Suppressor macrophage treated with lipopolysaccharide for 4 hours (primary cell): ENCODE measurements at places on chromosomes 3 and 15.
A peak's percentile ranks its signal among the peaks of the same experiment; 100 is the strongest.

DNA sequence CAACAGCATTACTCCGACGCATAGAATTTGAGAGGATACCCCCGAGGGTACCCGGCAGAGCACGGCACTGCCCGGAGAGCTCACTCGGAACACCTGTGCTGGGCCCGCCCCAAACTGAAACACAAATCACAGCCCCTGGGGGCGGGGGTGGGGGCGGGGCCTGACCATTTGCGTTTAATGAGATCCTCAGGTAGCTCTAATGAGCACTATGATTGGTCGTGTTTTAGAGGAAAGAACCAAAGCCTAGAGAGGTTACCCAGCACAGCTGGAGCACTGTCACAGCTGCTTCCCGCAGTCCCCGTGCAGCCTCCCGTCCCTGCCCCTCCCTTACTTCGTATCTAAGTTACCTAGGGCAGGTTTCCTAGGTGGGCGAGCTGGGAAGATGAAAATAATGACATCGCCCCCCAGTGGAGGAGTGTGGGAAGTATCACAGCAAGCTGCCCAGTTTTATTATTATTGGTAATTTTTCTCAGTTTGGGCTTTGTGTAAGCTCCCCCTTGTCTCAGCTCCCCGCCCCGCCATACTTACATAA is 187.1 kb downstream of the PDE8A start:
- no peak for DNase-seq

GRCh38 chr15:68503791-68504680 is 72.1 kb upstream of the ITGA11 start:
- DNase-seq: no peak

- peak; percentile 83 for DNase-seq
Measured at GRCh38 chr3:38148311-38148882, 9.9 kb downstream of the MYD88 start.

DNA sequence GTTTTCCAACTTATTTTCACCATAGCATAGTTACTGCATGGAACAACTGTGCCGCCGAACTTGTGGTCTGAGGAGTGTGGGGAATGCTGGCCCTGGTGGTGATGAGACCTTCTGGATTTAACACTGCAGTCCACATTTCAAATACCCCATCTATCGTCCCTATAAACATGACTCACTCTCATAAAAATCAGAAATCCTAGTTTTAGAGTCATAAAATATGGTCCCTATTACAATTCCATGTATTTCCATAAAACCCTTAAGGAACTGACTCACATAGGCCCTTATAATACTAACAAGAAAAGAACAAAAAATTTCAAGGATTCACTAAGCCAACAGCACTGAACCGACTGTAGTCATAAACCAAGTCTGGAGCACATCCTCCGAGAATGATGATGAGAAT is 147.2 kb downstream of the FOXP1 start:
- no peak for DNase-seq

- no peak for DNase-seq
Measured at GRCh38 chr3:40470701-40471100, 6.2 kb upstream of the ZNF619 start.

GRCh38 chr3:144521131-144521530 is 549.5 kb downstream of the DIPK2A start:
- DNase-seq: no peak

DNA sequence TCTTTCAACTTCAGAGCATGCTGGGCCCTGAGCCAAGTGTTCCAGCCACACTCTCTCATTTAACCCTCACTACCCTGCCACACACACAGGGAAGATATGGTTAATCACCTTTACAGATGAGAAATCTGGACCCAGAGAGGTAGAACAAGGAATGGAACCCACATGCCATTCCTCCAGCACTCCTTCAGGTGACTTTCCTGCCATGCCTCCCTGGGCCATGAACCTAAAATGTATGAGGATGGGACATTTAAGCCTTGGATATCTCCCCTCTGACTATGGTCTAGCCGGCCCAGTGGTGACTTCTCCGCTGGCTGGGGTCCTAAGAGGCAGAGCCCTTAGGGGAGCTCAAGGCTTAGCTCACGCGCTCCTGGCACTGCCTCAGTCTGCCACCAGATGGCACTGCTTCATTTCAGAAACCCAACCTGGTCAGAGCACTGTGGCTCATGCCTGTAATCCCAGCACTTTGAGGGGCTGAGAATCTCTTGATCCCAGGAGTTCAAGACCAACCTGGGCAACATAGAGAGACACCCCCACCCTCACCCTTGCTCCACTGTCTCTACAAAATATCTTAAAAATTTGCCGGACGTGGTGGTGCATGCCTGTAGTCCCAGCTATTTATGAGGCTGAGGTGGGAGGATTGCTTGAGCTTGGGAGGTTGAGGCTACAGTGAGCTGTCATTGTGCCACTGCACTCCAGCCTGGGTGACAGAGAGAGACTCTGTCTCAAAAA is 2.2 kb upstream of the DCAF1 start:
- DNase-seq: peak; percentile 85

DNA sequence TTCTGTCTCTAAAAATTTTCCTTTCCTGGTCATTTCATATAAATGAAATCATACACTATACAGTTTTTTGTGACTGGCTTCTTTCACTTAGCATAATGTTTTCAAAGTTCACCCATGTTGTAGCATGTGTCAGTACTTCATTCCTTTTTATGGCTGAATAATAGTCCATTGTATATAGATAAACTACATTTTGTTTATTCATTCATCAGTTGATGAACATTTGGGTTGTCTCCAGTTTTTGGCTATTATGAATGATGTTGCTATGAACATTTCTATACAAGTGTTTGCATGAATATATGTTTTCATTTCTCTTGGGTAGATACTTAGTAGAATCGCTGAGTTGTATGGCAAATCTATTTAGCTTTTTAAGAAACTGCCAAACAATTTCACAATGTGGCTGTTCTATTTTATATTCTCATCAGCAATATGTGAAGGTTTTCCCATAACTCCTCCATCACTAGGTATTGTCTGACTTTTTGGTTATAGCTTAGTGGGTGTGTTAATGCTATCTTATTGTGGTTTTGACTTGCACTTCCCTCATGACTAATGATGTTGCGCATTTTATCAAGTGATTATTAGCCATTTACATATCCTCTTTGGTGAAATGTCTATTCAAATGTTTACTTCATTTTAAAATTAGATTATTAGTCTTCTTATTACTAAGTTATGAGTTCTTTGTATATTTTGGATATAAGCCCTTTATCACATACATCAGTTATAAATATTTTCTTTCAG is 21.7 kb upstream of the AP4E1 start:
- peak; percentile 72 for DNase-seq

DNA sequence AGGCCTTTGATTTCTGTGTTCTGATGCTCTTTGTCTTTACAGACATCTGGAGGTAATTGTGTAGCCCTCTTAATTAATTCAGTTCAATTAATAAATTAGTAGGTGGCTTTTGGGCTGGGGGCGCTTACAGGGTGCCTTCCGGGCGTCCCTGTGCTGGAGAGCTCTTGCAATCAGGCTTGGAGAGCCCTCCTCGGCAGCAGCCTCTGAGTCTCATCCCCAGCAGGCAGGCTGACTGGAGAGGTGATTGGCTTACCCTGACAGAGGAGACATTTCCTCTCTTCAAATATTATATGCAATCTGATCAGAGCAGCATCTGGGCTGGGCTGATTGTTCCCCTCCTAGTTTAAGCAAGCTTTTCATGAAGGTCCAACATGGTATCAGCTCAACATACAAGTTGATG is 250.7 kb downstream of the LPP start:
- no peak for DNase-seq

DNA sequence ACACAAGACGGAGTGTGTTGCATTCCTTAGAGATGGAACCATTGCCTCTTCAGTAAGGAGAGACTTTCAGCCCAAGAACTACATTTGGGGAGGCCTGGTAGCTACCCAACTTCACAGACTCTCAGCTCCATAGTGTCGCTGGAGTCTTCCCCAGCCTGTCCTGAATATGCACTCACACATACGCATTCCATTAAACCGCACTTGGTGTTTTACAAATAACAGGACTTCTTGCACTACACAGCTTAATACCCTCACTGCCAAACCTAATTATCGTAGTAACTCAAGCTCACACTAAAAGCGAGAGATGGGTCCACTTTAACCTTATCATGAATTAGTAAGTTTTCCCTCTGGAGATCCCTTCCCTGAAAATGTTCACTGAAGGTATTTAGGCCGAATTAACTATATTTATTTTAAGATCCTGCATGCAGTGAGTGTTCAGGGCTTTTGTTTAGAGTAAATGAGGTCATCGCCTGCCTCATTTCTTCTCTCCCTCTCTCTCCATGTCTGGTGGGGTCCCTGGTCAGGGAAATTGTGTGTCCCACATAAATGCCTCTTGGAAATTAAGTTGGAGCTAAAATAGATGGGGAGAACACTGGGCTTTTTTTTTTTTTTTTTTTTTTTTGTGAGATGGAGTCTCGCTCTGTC is 171.9 kb downstream of the FAM43A start:
- DNase-seq: no peak

DNA sequence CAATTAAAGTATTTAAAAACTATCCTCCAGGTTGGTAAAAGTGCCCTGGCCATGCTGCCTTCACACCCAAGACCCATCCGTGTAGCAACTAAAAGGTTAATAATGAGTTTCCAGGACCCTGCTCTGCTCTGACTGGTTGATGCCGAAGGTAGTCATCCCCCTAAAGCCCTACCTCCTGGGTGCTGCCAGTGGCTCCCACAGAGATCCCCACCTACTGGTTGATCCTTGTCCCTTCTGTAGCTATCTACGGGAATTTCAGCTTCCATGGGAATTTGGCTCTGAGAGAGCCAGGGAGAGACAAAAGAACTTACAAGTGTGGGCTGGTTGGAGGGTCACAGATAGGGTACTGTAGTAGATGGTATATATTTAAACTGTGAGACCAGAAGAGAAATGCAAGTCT is 110.6 kb upstream of the NANOGP8 start:
- no peak for DNase-seq

DNA sequence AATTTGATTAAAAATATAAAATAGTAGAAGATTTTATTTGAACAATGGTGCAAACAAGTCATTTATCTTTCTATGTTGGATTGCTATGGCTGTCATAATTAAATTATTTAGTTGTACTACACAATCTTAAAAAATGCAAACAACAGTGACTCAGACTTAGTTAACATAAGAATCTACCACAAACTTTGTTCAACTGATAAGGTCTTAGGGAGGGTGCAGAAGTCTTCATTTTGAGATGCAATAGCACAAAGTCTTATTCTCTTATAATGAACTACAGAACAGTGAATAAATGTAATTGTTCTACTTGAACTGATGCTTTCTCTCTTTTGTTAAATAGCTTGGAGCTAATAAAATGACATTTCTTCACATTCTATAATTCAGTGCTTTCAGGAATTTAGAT is 482.8 kb upstream of the NAALADL2 start:
- DNase-seq: no peak

- DNase-seq: no peak
Measured at GRCh38 chr3:50552598-50552997, 14.9 kb downstream of the C3orf18 start.
